ENCODE measurements at places on chromosomes 4 and X.

DNA sequence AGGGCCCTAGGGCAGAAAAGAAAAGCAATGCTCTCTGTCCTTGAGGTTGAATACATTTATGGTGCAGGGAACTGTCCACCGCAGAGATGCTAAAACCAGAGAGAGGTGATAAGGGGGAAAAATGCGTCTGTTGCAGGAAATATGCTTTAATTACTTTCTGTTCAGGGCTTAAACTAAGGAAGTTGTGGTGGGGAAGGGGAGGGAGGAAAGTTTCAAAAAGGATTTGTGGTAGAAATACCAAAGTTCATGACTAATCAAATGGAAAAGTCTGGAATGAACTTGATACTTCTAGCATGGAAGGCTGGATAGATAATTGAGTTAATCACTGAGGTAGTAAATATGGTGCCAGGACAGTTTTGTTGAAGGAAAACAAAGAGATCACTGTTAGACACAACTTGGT lies 99.0 kb downstream of the ASB9 start:
- DNase-seq: no peak

DNA sequence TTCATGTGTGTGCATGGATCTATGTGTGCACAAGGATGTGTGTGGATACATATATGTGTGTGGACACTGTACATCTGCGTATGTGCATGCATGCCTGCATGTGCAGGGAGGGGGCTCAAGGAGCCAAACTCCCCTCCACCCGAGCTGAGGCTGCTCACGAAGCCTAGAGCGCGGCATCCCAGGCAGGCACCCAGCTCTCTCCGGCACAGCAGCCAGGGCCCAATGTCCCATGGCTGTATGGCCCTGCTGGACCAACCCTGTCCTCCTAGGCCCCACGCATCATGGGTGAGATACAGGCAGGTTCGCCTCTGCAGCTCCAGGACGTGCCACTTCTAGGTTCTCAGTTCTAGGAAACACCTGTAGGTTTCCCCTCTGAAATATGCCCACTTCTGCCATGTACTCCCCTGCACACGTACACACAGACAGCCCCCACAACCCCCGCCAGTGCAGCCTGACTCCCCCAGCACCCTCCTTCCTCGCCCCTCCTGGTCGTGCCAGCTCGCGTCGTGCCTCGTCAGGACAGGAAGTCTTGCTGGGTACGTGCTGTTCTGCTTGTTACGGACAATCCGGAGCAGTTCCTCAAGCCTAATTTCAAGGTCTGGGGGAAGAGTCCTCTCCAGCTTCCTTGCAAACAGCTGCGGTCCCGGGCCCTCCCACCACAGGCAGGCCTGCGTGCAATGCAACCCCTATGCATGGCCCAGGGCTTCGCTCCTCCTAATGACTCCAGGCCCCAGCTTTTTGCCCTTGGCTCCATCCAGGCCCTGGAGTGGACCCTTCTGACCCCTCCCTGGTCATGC lies 3.2 kb upstream of the ADRA2C start:
- no peak for DNase-seq

GRCh38 chr4:1247864-1248244 lies 1.1 kb downstream of the CTBP1 start:
- DNase-seq: no peak

DNA sequence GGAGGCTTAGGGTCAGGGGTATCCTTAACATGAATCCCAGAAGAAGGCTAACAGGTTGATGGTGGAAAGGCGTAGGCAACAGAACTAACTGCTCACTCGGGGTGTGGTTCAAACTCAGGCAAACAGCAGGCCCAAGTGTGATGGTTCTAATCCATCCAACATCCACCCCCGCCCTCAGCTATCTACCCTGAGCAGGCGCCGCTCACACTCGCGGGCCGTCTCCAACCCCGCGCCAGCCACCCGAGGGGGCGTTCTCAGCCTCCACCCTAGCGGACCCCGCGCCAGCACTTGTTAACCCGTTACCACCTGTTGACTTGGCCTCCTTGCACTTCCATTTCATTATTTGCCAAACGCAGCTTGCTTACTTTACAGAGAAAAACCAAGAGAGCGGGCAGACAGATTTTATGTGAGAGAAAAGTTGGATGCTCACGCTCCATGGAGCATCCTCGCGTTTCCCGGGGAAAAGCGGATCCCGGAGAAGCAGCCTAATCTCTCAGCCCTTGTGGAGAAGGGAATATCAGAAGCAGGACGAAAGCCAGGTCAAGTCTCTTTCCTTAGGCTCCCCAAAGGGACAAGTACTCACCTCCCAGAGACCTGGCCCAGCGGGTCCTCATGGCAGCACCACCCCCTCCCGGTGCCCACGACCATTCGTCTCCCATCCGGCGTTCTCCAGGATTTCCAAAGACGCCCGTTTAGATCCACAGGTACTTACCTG lies 773 bp downstream of the SNCA start:
- DNase-seq: no peak

- no peak for DNase-seq
These were observed 82.3 kb downstream of the PRSS12 start for GRCh38 chr4:118270492-118270891.

DNA sequence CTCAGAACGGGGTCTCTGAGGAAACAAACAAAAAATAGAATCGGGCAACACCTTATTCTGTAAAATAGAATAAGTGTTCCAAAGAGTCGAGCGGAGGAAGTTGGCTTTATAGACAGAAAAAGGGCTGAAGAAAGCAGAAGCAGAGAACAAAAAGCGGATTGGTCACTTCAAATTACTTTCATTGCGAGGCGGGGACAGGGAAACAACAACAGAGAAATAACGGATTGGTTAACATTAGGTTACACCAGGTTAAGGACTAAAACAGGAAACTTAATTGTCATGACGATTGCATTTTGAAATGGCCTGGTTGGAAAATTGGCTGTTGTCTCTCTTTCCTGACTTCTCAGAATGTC lies 433 bp upstream of the COQ2 start:
- peak; percentile 33 for DNase-seq

- DNase-seq: no peak
These were observed 27.4 kb upstream of the IRAK1 start for GRCh38 chrX:154046940-154047610.

- no peak for DNase-seq
These were observed 134.1 kb downstream of the PJA1 start for GRCh38 chrX:69031181-69031580.

- peak; percentile 24 for DNase-seq
These were observed 611.6 kb upstream of the GRIA3 start for GRCh38 chrX:122572461-122572860.
